ENCODE measurements at places on chromosomes 3 and 15. TPM values are rescaled to one million over a fixed set of nuclear protein-coding genes. Genes with fewer than 3 reads are reported as not detected.
A peak's percentile ranks its signal among the peaks of the same experiment; 100 is the strongest.

DNA sequence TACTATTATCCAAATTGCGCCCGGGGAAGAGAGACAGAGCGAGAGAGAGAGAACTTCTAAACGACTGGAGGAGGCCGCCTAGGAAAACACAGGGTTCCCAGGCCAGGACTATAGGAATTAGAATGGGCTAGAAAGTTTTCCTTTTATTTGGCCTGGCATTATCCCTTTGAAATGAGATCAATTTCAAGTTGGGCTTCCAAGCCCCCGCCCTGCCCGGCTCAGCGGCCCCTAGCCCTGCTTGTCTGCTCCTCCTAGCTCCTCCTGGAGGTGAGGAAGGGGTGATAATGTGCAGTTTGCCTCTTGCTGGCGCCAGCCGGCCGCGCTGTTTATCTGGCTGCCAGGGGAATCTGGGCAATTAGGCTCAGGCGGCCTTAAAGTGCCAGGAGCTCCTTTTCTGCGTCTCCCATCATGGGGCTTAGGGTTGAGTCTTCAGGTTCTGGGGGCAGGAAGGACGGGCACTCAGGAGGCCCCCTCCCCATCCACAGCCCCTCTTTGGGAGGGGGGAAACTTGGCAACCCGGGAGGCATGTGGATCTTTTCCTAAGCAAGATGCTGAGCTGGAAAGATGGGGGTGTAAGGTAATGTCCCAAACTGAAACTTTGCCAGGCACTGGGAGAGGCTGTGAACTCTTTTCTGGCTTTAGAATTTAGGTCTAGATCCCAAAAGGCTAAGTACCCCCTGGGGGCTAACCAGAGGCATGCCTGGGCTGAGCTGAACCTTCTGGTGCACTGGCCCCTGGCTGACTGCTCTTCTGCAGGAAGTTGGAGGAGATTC lies 5.5 kb downstream of the SMAD6 start:
- DNase-seq, result peak; percentile 61
- H3K27me3 ChIP-seq, result no peaks in the 10 kb centered on the region
- H3K4me1 ChIP-seq, result no peaks in the 10 kb centered on the region
- no peaks in the 10 kb centered on the region for H3K36me3 ChIP-seq
- peak overlapping the region; percentile 69 for H3K27ac ChIP-seq

- H3K27ac ChIP-seq, result no peak overlapping the region
- H3K4me3 ChIP-seq, result no peak overlapping the region
- H3K27me3 ChIP-seq, result no peaks in the 10 kb centered on the region
- no peaks in the 10 kb centered on the region for H3K4me1 ChIP-seq
- no peaks in the 10 kb centered on the region for H3K36me3 ChIP-seq
- no peak for DNase-seq
These were observed 154.3 kb downstream of the CHDH start for GRCh38 chr3:53691885-53692284.

- no peaks in the 10 kb centered on the region for H3K27me3 ChIP-seq
- H3K4me1 ChIP-seq, result peaks cover 4% of the 10 kb centered on the region
- no peak overlapping the region for H3K4me3 ChIP-seq
- no peak for DNase-seq
These were observed 130.6 kb downstream of the STAG1 start for GRCh38 chr3:136621628-136622027.

GRCh38 chr15:65211482-65211982 lies 259 bp upstream of the CILP start:
- H3K4me1 ChIP-seq, result peaks cover 4% of the 10 kb centered on the region
- H3K27me3 ChIP-seq, result no peaks in the 10 kb centered on the region
- DNase-seq, result peak; percentile 57
- peak overlapping the region; percentile 54 for H3K27ac ChIP-seq
- no peak overlapping the region for H3K4me3 ChIP-seq
- no peaks in the 10 kb centered on the region for H3K36me3 ChIP-seq

DNA sequence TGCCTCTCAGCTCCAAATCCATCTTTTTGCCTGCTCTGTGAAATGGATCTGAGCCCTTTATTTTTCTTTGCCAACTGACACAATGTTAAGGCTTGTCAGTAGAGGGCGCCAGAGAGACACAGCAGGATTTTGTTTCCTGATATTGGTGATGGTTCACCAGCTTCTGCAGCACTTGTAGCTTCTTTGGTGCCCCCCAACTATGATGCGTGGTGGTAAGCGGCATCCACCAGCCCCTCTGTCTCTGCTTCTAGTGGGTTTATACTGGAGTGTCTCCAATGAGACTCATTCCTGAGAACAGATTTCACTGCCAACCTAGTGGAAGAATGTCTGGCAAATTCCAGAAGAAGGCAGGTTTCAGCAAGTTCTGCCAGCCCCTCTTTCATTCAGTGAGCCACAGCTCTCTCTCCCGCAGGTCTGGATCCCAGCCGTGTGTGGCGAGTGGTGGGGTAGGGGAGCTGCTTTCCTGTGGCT lies 471.9 kb upstream of the FRG2C start:
- no peaks in the 10 kb centered on the region for H3K36me3 ChIP-seq
- no peak overlapping the region for H3K27ac ChIP-seq
- no peak overlapping the region for H3K4me3 ChIP-seq
- H3K4me1 ChIP-seq, result no peaks in the 10 kb centered on the region
- DNase-seq, result no peak

GRCh38 chr15:66400351-66400774 lies 13.7 kb downstream of the MAP2K1 start:
- H3K36me3 ChIP-seq, result no peaks in the 10 kb centered on the region
- DNase-seq, result no peak
- H3K27ac ChIP-seq, result no peak overlapping the region
- no peaks in the 10 kb centered on the region for H3K4me1 ChIP-seq

- no peaks in the 10 kb centered on the region for H3K27me3 ChIP-seq
- DNase-seq, result no peak
- no peaks in the 10 kb centered on the region for H3K36me3 ChIP-seq
- H3K27ac ChIP-seq, result no peak overlapping the region
These were observed 17.8 kb upstream of the CMTM7 start for GRCh38 chr3:32373844-32374243.

DNA sequence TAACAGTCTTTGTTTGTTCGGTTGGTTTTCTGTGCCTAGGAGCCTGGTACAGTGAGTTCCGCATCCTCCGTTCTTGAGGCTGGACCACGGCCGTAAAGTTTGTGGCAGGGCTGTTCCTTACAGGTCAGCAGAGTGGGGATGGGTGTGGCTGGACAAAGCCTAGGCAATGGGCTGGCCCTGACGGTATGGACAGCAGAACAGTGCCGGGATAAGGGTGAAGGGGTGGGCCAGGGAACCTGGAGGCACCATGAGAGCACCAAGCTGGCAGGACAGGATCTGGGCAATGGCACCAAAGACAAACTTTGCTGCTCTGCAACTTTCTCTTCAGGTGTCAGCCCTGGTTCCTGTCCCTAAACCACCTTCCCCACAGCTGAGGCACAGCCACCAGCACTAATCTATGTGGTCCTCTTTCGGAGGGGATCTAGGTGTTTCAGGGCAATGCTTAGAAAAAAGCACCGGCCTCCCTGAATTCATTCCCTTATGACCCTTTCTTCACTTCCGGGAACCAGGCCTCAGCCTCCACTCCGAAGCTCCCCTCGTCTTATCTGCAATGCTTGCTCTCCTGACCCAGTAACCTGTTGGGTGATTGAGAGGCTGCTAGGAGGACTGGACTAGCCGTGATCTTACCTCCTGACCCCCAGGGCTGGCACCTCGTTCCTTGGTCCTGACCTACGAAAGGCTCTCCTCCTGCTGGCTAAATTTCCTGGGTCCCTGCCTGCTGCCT lies 54.4 kb downstream of the KLHL6 start:
- no peaks in the 10 kb centered on the region for H3K27me3 ChIP-seq
- no peaks in the 10 kb centered on the region for H3K36me3 ChIP-seq
- no peak overlapping the region for H3K27ac ChIP-seq
- DNase-seq, result no peak
- no peak overlapping the region for H3K4me3 ChIP-seq

GRCh38 chr3:9781978-9782603 lies 10.2 kb downstream of the TADA3 start:
- H3K27me3 ChIP-seq, result no peaks in the 10 kb centered on the region
- no peak overlapping the region for H3K4me3 ChIP-seq
- no peaks in the 10 kb centered on the region for H3K36me3 ChIP-seq

DNA sequence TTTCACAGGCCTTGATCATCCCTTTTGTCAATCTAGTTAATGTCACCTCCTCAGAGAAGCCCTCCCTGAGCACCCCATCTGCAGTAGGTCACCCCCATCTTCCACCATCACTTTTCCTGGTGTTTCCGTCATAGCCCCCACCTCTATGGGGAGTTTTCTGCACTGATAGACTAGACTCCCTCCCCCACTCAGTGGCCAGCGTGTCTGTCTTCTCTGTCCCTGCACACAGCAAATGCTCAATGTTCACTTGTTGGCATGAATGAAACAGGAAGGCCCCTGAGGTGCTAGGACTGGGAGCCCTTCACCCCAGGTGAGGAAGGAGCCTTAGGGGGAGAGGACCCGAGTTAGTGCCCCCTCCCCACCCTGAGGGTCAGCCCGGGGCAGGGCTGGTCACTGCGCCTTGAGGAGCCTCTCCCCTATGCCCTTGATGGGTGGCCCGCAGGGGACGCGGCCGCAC lies 15.8 kb upstream of the FANCD2 start:
- peak overlapping the region; percentile 44 for H3K4me3 ChIP-seq
- no peak for DNase-seq
- peak overlapping the region; percentile 48 for H3K27ac ChIP-seq
- H3K4me1 ChIP-seq, result no peaks in the 10 kb centered on the region
- no peaks in the 10 kb centered on the region for H3K36me3 ChIP-seq
- H3K27me3 ChIP-seq, result no peaks in the 10 kb centered on the region

- no peaks in the 10 kb centered on the region for H3K27me3 ChIP-seq
- no peak for DNase-seq
- H3K4me3 ChIP-seq, result no peak overlapping the region
- H3K27ac ChIP-seq, result no peak overlapping the region
These were observed 181.6 kb upstream of the SOX14 start for GRCh38 chr3:137582484-137582883.

- no peak for DNase-seq
- H3K27ac ChIP-seq, result no peak overlapping the region
- no peaks in the 10 kb centered on the region for H3K4me1 ChIP-seq
- H3K27me3 ChIP-seq, result no peaks in the 10 kb centered on the region
- H3K36me3 ChIP-seq, result no peaks in the 10 kb centered on the region
- no peak overlapping the region for H3K4me3 ChIP-seq
These were observed 153.1 kb downstream of the LIPC start for GRCh38 chr15:58584789-58585461.

- no peak for DNase-seq
- H3K27ac ChIP-seq, result no peak overlapping the region
- H3K27me3 ChIP-seq, result no peaks in the 10 kb centered on the region
- no peaks in the 10 kb centered on the region for H3K4me1 ChIP-seq
These were observed 592.1 kb downstream of the SI start for GRCh38 chr3:164486150-164486549.

- DNase-seq, result no peak
- H3K4me3 ChIP-seq, result no peak overlapping the region
- no peaks in the 10 kb centered on the region for H3K4me1 ChIP-seq
- no peaks in the 10 kb centered on the region for H3K36me3 ChIP-seq
- H3K27ac ChIP-seq, result no peak overlapping the region
- no peaks in the 10 kb centered on the region for H3K27me3 ChIP-seq
These were observed 168.1 kb upstream of the SATB1 start for GRCh38 chr3:18593231-18593630.

DNA sequence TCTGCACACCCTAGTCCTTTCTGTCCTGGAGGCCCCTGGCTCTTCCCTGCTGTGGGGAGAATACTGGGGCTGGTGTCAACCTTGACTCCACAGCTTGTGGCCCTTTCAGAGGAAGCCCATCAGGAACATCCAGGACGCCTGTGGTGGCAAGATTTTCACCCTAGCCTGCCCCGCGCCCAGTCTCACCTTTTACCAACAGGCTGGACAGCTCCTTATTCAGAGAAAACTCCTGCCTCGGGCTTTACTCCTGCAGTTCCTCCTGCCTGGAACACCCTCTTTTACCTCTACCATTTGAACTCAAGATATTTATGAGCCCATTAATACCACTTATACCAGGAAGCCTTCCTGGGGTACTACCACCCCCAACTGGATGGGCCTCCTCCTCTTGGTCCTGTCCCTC lies 2.7 kb upstream of the CACNA2D2 start:
- H3K4me1 ChIP-seq, result peaks cover 4% of the 10 kb centered on the region
- no peaks in the 10 kb centered on the region for H3K36me3 ChIP-seq
- no peak for DNase-seq
- no peaks in the 10 kb centered on the region for H3K27me3 ChIP-seq

DNA sequence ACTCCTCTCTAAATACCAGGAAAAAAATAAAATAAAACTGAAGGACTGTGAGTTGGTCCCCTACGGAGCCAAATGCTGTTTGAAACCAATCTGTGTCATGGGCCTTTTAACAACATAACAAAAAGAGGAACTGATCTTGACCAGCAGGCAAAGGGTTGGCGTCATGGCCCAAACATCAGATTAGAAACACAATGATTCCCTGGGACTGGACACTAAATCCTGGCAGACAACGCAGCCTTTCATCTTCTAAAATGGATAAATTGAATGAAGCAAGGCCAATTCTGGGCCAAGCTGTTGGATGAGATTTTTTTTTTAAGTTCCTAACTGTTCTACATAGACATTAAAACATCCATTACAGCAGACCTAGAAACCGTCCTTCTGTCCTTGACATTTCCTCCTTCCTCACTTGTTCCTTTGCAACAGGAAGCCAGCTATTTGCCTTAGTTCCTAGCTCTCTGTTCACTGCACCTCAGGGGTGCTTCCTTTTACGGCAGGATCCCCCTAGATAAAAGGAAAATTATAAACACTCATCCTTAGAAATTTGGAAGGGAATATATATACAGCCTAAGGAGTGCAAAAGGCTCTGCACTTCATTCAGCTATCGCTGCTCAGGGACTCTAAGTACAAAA lies 21.6 kb upstream of the TAFA4 start:
- H3K4me3 ChIP-seq, result no peak overlapping the region
- H3K4me1 ChIP-seq, result no peaks in the 10 kb centered on the region
- H3K27me3 ChIP-seq, result no peaks in the 10 kb centered on the region
- H3K27ac ChIP-seq, result no peak overlapping the region
- no peak for DNase-seq
- no peaks in the 10 kb centered on the region for H3K36me3 ChIP-seq

Gene ADGRG7
- total RNA-seq, result not detected

Gene LTK
- total RNA-seq, result not detected

Gene SENP5
- total RNA-seq, result 68.6 TPM

Gene CIDEC
- 0.26 TPM for total RNA-seq

Gene LRRC31
- total RNA-seq, result not detected

Gene SNTN
- total RNA-seq, result not detected

Gene RASGRF1
- 0.21 TPM for total RNA-seq

Gene OCA2
- total RNA-seq, result 0.55 TPM

Gene H1-8
- total RNA-seq, result not detected

Gene ISLR
- 215 TPM for total RNA-seq

Gene BCHE
- total RNA-seq, result 252 TPM
